ENCODE measurements at places on chromosomes 12 and 14. TPM values are rescaled to one million over a fixed set of nuclear protein-coding genes. Genes with fewer than 3 reads are reported as not detected.

DNA sequence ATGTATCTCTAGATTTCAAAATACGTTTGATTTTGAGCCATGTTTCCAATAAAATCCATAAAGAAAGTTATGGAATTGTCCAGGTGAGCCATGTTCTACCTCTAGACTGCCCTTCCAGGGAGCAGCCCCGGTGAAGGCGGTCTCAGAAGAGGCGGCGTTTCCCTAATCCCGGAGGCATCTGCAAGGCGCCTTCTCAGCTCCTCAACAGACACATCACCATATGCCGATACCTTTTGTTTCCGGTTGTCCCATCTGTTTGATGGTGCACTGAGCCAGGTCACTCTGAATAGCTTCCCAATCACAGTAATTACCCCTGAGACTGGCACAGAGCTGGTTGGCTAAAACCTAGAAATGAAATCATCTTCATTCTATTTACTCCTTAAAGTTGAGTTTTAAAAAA lies 305.5 kb upstream of the FKBP4 start:
- DNase-seq = no peak

- DNase-seq = no peak
Observed at GRCh38 chr12:21330682-21331253, 3.9 kb downstream of the SLCO1A2 start.

GRCh38 chr12:85413266-85413665 lies 133.2 kb downstream of the ALX1 start:
- no peak for DNase-seq

DNA sequence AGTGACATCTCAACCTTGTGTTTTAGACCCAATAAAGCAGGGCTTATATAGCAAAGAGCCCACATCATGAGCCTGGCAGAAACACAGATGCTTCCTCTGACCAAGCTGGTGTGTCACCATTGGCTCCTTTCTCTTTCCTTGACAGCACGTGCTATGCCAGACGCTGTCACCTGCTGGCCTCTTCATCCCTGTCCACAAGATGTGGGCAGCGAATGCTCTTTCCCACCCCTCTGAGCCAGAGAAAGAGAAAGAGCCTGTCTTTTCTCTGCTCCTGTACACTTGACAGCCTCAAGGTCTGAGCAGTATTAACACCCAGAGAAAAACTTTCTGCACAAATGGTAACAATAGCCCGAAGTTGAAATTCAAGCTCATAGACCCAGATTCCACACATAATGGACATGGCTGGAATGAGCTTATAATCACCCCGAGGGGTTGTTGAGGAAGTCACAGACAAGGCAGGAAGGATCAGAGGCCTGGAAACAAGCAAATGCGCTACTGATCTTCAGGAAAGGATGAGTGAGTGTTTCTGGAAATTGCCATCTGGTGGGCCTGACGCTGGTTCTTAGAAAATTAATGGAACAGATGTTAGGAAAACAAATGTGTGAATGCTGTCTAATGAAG lies 8.9 kb downstream of the TGFB3 start:
- DNase-seq = no peak

GRCh38 chr12:25723336-25723735 lies 170.3 kb upstream of the LMNTD1 start:
- no peak for DNase-seq

Gene SYT10
- 0.21 TPM for total RNA-seq

Measured in lower lobe of right lung (tissue), 2 donors.